NCI-H2171 treated with DMSO at 0.1 percent for 48 hours (cell line): ENCODE measurements at places on chromosomes 2 and 18.

DNA sequence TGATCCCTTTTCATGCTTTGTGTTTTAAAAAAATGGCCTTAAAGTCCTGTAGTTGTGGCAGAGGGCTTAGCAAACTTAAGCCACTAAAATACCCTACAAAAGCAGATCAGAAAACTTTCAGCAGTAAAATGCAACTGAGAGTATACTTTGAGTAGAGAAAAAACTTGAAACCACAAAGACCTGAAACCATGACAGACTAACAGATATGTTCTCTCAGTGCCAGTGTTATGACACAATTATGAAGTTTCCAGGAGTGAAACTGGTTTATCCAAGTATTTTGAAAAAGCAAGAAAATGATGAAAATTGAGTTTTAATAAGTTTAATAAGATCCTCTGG, 74.5 kb downstream of the SPRED2 start:
- no peak for DNase-seq

- DNase-seq = no peak
Measured at GRCh38 chr2:173136599-173136998, 61.0 kb downstream of the MAP3K20 start.

DNA sequence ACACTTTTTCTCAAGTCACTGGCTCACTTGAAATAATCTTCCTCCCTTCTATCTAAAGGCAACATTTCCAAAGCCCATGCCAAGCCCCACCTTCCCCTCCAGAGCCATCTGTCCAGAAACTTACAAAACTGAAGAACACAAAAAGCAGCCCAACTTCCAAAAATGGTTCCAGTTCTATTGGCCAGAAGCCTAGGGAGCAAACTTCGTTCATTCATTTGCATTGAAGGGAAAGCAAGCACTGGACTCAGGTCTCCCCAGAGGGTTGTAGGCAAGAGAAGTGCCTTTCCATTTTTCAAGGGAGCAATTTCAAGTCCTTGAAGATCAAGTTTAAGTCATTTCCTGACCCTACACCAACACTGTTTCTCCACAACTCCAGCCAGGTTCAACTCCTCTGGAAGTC, 585.0 kb downstream of the BCL11A start:
- DNase-seq = no peak

- peak; percentile 87 for DNase-seq
Measured at GRCh38 chr2:186717320-186718007, 23.6 kb downstream of the FAM171B start.

- DNase-seq = peak; percentile 63
Measured at GRCh38 chr2:72887032-72887739, at the start of gene SPR. Gene SPR (plus strand): TSS chr2:72887408. CDS start chr2:72887433, 25 bp downstream.
